CD4-positive, alpha-beta T cell (primary cell): ENCODE measurements at places on chromosomes 5 and 9.

- no peak overlapping the region for H3K27ac ChIP-seq
- no peaks in the 10 kb centered on the region for H3K4me1 ChIP-seq
- DNase-seq = no peak
- H3K27me3 ChIP-seq = peaks cover 4% of the 10 kb centered on the region
- H3K4me3 ChIP-seq = no peak overlapping the region
- no peaks in the 10 kb centered on the region for H3K36me3 ChIP-seq
Measured at GRCh38 chr5:137370096-137371071, 128.7 kb downstream of the SPOCK1 start.

- no peaks in the 10 kb centered on the region for H3K4me1 ChIP-seq
- no peaks in the 10 kb centered on the region for H3K27me3 ChIP-seq
Measured at GRCh38 chr5:118478852-118479251, 509.5 kb downstream of the DTWD2 start.

DNA sequence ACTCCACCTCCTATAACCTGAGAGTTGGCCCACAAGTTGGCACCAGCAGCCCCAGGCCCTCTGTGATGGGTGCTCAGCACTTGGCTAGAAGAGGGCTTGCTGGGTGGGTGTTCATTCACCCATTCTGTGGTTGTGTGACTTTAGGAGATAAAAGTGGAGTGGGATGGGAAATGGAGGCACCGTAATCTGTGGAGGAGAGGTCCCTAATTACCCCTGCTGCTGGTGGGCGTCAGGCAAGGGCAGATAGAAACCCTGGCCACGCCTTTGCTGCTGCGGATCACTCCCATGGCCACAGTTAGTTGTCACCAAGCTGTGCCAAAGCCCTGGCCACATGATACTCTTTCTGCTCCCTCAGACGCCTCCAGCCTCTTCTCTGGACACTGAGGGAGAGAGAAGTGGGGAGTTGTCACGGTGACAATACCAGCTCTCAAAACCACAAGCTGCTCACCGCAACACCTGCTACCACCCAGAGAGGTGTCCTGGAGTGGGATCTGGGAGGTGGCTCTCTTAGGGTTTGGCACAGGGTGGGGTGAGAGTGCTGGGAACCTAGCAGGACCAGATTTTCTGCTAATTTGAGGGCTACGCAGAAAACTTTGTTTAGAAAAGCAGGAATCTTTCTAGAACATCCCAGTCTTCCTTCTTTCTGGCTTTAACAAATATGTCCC lies 12.0 kb upstream of the NEUROG1 start:
- H3K4me1 ChIP-seq = peaks cover 17% of the 10 kb centered on the region
- H3K27me3 ChIP-seq = peaks cover 43% of the 10 kb centered on the region
- DNase-seq = no peak

DNA sequence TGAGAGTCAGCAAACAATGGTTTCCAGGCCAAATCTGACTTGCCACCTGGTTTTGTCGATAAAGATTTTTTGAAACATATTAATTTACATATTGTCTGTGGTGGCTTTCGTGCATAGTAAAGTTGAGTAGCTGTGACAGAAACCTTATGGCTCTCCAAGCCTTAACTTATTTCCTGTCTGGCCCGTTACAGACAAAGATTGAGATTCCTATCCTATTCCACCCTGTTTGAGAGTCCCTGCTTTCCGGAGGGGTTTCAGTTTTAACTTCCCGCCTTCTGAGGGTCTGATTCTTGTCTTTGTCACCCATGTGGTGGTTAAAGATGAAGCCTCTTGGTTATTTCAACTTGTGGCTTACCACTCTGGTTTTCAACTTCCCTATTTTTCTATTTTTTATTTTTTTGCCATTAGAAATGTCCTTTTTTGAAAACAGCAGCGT lies 11.4 kb downstream of the OTULIN start:
- peaks cover 40% of the 10 kb centered on the region for H3K36me3 ChIP-seq
- H3K4me1 ChIP-seq = peaks cover 35% of the 10 kb centered on the region
- H3K4me3 ChIP-seq = peak overlapping the region; percentile 12
- peak; percentile 47 for DNase-seq

DNA sequence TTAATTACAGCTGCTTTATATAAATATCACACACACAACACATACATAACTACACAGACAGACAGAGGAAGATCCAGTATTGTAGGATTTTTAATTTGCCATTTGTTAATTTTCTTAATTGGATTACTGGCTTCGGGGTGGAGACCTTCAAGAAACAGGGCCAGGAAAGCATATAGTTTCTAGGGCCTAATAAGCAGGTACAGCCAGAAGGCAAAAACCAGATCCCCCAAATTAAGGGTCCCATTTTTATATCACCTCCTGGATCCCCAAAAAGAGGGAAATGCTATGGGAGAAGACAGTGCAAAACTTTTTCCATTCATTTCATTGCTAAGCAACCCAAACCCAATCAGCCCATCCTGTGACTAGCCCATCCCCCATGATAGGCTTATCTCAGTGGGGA lies 373.3 kb upstream of the FAM174A start:
- H3K36me3 ChIP-seq = no peaks in the 10 kb centered on the region
- no peak overlapping the region for H3K4me3 ChIP-seq
- DNase-seq = no peak
- no peak overlapping the region for H3K27ac ChIP-seq
- no peaks in the 10 kb centered on the region for H3K27me3 ChIP-seq

DNA sequence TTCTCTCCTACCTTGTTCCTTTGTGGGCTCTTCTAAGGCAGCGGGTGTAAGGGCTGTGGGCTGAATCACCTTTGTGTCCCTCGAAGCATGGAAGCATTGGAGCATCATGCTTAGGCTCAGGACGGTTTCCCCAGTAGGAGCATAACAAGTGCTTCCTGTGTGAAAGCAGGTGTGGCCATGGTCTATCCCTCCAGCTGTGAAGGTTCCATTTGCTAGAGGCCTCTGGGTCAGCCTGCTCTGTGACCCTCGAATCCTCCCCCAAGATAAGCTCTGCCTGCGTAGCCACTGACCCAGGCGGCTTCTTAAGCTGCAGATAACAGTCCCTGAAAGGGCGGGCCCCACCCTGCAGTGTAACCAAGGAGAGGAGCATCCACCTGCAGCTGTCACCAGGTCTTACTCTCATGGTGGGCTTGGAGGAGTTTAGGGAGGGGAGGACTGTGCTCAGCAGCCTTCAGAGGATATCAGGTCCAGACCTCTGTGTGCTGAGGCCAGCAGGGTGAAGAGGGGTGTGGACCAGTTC lies 8.4 kb upstream of the NDST1 start:
- H3K27me3 ChIP-seq = no peaks in the 10 kb centered on the region
- no peak overlapping the region for H3K4me3 ChIP-seq
- H3K36me3 ChIP-seq = no peaks in the 10 kb centered on the region
- no peak for DNase-seq

DNA sequence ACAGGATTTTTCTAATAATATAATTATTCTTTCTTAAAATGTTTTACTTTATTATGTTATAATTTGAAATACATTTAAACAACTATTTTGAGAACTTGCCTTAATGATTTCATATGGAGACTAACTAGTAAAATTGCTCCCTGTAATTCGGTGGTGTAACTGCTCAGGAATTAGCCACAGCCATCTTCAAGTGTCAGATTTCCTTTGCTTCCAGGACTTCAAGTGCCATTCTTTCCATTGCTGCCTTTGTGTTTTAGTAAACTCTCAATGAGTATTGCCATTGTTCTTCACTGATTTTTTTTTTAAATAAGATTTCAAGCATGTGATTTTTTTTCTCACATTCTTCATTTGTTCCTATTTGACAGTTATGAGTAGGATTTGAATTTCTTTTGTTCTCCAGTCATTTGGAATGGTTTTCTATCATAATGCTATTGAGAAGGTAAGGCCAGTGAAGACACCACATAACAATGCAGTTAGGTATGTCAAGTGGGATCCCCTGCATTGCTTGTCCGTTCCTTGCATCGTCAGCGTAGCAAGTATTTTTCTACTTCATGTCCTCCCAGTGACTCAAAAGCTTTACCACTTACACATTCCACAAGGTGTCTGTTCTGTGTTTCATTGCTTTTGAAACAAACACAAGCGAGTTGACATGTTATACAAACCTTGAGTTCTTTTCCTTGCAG lies 83.7 kb downstream of the LNPEP start:
- DNase-seq = no peak
- no peak overlapping the region for H3K27ac ChIP-seq
- H3K27me3 ChIP-seq = no peaks in the 10 kb centered on the region
- no peak overlapping the region for H3K4me3 ChIP-seq
- peaks cover 82% of the 10 kb centered on the region for H3K36me3 ChIP-seq

DNA sequence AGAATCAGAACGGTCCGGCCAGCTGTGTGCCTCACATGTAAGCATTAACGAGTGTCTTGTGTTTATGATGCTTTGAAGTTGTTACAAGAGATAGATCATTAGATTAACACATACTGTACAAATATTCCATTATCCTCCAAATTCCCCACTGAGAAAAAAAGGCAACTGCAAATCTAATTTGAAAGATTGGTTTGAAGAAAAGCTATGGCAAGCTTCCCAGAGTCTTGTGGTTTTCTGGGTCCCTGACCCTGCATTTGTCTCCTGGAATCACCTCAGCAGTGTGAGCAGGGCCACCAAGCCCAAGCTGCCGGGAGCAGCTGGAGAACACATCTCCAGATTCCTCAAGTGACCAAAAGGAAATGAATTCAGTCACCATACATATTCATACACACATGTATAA lies 36.9 kb upstream of the ADAMTS16 start:
- H3K4me3 ChIP-seq = no peak overlapping the region
- H3K27ac ChIP-seq = no peak overlapping the region
- no peak for DNase-seq
- H3K27me3 ChIP-seq = no peaks in the 10 kb centered on the region

GRCh38 chr9:37198039-37198729 lies 77.8 kb downstream of the ZCCHC7 start:
- H3K27me3 ChIP-seq = no peaks in the 10 kb centered on the region
- H3K4me1 ChIP-seq = peaks cover 3% of the 10 kb centered on the region
- DNase-seq = no peak
- H3K27ac ChIP-seq = no peak overlapping the region
- peaks cover 3% of the 10 kb centered on the region for H3K36me3 ChIP-seq

- no peaks in the 10 kb centered on the region for H3K36me3 ChIP-seq
- H3K4me3 ChIP-seq = peak overlapping the region; percentile 82
- H3K4me1 ChIP-seq = peaks cover 61% of the 10 kb centered on the region
- H3K27ac ChIP-seq = no peak overlapping the region
- H3K27me3 ChIP-seq = peaks cover 46% of the 10 kb centered on the region
Measured at GRCh38 chr9:99823681-99824377, 2.1 kb downstream of the NR4A3 start.

DNA sequence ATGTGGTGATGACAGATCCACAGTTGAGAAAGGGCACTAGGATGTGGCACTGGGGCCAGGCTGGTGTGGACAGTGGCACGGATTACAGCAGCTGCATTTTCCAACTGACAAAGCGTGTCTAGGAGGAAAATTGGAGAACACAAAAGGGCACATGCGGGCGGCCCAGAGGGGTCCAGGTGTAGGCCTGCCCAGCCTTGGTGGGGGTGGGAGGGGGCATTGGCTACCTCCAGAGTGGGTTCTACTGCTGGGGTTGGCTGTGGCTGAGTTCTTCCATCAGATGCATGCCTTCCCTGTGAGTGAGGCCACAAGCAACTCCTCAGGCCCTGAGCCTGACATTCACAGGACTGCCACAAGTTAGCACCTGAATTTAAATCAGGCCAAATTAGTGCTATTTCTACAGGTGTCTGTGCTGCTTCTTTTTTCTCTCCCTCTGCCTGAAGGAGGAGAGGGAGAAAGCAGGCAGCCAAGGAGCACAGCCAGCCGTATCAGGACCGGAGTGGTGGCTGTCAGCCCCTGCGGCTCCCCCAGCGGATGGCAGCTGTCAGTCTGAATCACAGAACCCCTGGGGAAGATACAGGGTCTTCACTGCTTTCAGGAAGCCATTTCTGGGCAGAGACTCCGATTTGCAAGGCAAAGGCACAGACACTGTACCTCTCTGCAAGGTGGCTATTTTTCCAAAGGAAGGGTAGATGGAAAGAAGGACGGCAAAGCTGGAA lies 464.2 kb downstream of the SPOCK1 start:
- no peaks in the 10 kb centered on the region for H3K4me1 ChIP-seq
- no peaks in the 10 kb centered on the region for H3K36me3 ChIP-seq
- H3K27ac ChIP-seq = no peak overlapping the region
- H3K27me3 ChIP-seq = no peaks in the 10 kb centered on the region
- H3K4me3 ChIP-seq = no peak overlapping the region
- no peak for DNase-seq

GRCh38 chr5:13227513-13227912 lies 717.0 kb downstream of the DNAH5 start:
- no peaks in the 10 kb centered on the region for H3K27me3 ChIP-seq
- no peak for DNase-seq
- no peak overlapping the region for H3K27ac ChIP-seq
- H3K4me3 ChIP-seq = no peak overlapping the region
- no peaks in the 10 kb centered on the region for H3K36me3 ChIP-seq
- H3K4me1 ChIP-seq = no peaks in the 10 kb centered on the region

- no peak overlapping the region for H3K27ac ChIP-seq
- no peak overlapping the region for H3K4me3 ChIP-seq
- DNase-seq = no peak
- no peaks in the 10 kb centered on the region for H3K4me1 ChIP-seq
Measured at GRCh38 chr9:131477367-131477766, 25.4 kb upstream of the POMT1 start.

DNA sequence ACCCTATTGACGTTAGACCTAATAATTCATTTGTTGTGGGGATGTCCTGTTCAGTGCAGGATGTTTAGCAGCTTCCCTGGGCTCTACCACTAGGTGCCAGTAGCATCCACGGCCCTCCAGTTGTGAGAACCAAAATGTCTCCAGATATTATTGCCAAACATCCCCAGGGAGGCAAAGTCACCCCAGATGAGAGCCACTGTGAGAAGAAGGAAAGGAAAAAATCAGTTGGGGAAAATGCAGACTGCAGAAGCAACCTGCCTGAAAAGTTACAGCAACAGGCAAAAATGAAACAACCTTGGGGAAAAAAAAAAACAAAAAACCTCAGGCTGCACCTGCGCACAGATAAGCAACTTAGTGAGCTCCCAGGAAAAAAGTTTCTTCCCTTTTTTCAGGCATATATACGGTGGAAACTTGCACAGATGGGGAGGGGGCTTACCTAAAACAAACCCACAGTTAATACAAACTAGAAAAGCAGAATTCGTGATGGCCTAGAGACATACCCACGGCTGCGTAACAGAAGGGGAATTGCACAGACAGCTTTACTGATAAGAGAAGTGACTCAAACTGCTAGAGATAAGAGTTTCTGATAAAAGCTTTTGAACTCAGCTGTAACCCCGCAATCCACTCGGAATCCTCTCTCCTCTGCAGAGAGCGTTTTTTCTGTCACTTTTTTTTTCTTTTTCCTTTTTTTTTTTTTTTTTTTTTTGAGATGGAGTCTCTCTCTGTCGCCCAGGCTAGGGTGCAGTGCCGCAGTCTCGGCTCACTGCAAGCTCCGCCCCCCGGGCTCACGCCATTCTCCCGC lies 29.8 kb upstream of the FBP1 start:
- H3K36me3 ChIP-seq = no peaks in the 10 kb centered on the region
- peak; percentile 67 for DNase-seq
- H3K4me1 ChIP-seq = no peaks in the 10 kb centered on the region
- no peak overlapping the region for H3K27ac ChIP-seq
- H3K27me3 ChIP-seq = no peaks in the 10 kb centered on the region

GRCh38 chr9:120985819-120986222 lies 59.2 kb upstream of the TRAF1 start:
- no peaks in the 10 kb centered on the region for H3K27me3 ChIP-seq
- H3K4me3 ChIP-seq = no peak overlapping the region
- no peaks in the 10 kb centered on the region for H3K36me3 ChIP-seq
- H3K4me1 ChIP-seq = no peaks in the 10 kb centered on the region
- DNase-seq = no peak
- H3K27ac ChIP-seq = no peak overlapping the region

- no peak overlapping the region for H3K4me3 ChIP-seq
- peaks cover 48% of the 10 kb centered on the region for H3K4me1 ChIP-seq
- no peaks in the 10 kb centered on the region for H3K36me3 ChIP-seq
- H3K27me3 ChIP-seq = no peaks in the 10 kb centered on the region
- H3K27ac ChIP-seq = no peak overlapping the region
- DNase-seq = no peak
Measured at GRCh38 chr9:134378901-134379338, 52.7 kb downstream of the RXRA start.
